ENCODE measurements at places on chromosomes 2 and 18. TPM values are rescaled to one million over a fixed set of nuclear protein-coding genes. Genes with fewer than 3 reads are reported as not detected.

DNA sequence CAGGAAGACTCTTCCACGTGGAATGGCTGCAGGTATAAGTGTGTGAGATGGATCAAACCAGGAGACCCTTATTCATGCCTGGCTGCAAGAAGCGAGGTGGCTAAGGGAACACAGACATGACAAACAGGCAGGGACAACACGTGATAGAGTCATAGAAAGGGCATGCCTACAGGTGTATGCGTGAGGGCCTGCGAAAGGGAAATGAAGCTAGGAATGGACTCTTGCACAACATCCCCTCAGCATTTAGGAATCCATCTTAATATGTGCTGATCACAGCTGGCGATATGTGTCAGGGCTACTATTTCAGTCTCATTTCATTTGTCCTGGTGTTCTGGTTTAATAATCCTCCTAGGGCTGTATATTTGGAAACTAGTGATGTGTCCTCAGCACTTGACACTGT, 291.2 kb downstream of the MYT1L start:
- no peak for DNase-seq

DNA sequence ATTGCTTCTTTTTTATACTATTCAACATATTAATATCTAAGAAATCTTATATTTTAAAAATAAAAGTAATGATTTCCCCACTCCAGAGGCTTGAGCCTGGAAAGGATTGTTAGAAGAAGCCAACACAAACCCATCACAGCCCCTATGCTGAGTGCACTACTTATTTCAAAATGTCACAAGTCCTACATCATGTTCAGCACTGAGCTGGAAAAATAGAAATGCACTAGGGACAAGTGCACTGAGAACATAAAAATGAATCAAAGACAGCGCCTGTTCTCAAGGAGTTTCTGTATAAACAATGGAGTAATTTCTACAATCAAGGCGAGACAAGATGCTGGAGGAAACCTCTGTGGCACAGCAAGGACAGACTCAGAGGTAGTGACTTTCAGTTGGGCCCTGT, 155.0 kb downstream of the TXNL1 start:
- DNase-seq = no peak

The UGT1A4 gene
- not detected for total RNA-seq

DNA sequence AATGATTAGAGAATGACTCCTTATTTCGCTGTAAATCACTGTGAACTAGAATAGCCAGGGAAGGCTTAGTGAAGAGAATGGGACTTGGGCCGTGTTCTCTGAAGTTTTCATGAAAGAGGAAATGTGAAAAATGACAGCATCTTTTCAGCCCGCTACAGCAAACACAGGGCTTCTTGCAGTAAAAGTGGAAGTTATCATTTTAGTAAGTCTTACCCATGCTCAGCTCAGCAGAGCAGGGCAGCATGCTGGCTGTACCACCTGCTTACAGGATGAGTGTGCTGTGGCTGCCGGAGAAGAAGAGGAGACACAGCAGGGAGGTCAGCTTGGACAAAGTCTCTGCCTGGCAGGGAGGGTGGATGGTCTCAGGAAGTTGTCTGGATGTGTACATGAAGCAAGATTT, 300.7 kb upstream of the DLGAP1 start:
- DNase-seq = no peak

GRCh38 chr2:212328136-212328535, 210.5 kb downstream of the ERBB4 start:
- peak; percentile 1 for DNase-seq

- DNase-seq = no peak
Observed at GRCh38 chr18:73577365-73577764, 570.3 kb downstream of the FBXO15 start.

- DNase-seq = no peak
Observed at GRCh38 chr2:190340369-190340768, 3.0 kb upstream of the INPP1 start.

GRCh38 chr2:88232074-88232782, 62.1 kb downstream of the THNSL2 start:
- DNase-seq = no peak

- DNase-seq = peak; percentile 95
Observed at GRCh38 chr2:134375935-134376334, 122.1 kb downstream of the MGAT5 start.

DNA sequence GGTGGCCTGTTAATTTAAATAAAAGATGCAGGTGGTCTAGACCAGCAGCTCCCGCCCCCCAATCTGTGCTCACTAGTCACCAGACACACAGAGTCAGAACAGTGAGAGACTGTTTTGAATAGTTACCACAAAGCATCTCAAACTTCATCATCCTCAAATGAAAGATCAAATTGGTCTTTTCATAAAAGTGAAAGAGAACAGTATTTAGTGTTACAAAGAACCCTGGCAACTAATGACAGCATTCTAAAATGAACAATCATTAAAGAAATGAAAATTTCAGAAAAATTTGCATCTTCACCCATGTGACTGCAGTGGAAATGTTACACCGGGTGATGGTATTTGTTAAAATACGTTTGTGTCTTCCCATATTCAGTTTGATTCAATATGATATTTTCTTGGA, 65.5 kb upstream of the PMAIP1 start:
- DNase-seq = no peak

DNA sequence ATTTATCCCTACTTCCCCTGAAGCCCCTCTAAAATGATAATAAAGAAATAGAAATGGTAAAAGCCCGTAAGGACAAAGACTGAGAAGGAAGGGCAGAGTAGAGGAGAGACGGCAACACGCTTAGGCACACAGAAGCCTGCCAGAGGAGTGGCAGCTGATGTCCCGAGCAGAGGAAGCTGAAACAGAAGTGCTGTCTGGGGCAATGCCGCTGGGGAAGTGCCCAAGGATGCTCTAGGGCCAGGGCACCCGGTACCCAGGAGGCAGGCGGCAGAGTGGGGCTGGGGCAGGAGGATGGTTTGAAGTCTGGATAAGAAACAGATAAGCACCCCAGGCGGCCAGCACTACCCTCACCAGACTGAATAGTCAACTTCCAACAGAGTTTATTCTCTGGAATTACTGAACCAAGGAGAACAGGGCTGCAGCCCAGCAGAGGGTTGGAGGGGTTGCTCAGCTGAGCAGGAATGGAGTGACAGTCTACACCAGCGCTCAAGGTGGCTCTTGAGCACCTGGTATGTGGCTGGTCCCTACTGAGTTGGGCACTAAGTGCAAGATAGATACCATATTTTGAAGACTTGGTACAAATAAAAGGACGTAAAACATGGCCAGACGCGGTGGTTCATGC, 22.4 kb downstream of the TMEM37 start:
- no peak for DNase-seq

DNA sequence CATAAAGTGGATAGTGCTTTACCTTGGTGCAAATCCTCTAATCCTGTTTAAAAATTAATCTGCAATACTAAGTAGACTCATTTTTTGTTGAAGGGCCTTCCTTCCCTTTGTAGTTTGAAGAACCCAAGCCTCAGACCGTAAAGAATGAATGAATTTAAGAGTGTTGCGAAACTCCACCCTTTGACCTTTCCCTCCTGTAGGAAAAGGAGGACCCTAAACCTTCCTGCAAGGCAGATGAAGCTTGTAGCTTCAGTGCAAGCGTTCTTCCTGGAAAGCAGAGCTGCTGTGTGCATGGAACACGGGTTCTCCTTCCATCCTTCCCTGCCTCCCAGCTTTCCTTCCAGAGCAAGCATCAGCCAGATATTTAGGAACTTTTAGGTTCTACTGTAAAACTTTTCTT, 1.7 kb downstream of the IMPA2 start:
- DNase-seq = no peak

DNA sequence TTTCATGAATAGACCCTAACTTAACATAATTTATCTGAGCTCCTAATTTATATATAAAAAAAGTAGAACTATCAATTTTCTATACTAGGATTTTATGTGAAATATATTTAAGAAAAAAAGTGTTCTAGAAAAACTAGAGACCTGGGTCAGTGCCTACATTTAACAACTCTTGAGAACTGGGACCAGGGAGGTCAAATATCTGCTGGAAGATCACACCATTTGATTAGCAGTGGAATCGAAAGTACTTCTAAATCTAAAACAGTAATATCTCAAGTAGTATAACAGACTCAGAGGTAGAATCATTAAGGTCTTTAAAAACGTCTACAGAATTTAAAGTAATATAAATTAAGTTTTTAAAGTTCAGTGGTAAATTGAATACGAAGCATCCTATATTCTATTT, 34.6 kb downstream of the PPP3R1 start:
- DNase-seq = no peak

- peak; percentile 30 for DNase-seq
Observed at GRCh38 chr2:196074631-196075030, 6.0 kb upstream of the DNAH7 start.

- DNase-seq = no peak
Observed at GRCh38 chr2:152423684-152424083, 88.7 kb downstream of the FMNL2 start.

DNA sequence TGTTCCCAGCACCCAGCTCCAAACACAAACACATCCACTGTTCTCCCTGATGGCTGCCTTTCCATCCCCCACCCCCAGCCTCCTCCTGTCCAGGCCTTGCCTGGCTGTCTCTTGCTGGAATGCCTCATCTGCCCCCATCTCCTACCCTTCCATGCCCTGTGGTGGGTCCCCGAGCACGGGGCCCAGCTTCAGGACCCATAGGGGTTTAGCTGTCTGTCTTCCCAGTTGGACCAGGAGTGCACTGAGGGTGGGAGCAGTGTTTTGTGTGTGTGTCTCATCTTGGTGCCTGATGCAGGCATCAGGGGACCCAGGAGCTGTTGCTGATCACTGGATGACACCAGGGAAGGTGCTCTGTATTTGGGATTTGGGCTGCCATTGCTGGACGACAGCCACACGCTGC, 34.5 kb downstream of the GLI2 start:
- DNase-seq = no peak

DNA sequence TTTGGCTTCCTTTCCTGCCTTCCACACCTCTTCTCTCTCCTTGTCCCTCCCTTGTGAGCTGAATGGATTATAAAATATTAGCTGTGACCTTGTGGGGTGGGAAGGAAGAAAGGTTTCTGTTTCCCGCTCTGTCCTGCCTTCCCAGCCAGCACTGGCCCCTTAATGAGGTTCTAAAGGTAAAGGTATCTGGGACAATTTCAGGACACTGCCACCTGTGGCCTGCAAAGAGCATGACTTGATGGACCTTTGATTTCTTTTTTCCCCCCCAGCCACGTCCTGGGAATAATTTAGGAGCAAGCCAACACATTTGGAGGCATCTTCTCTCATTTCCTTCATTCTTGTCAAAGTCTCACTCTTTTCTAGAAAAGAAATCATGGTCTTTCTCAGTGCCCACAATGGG, 246.7 kb upstream of the EPAS1 start:
- DNase-seq = no peak

DNA sequence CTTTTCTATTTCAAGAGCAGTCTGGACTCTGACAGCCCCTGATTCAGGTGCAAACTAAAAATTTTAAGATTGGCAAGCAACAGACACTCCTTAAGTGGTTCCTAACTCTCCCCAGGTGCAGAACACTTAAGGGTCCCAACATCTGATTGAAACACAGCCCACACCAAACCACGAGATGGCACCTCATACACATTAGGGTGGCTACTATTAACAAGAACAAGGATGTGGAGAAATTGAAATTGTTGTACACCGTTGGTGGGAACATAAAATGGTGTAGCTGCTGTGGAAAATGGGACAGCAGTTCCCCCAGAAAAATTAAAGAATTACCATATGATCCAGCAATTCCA, 82.3 kb downstream of the POLR1A start:
- no peak for DNase-seq

DNA sequence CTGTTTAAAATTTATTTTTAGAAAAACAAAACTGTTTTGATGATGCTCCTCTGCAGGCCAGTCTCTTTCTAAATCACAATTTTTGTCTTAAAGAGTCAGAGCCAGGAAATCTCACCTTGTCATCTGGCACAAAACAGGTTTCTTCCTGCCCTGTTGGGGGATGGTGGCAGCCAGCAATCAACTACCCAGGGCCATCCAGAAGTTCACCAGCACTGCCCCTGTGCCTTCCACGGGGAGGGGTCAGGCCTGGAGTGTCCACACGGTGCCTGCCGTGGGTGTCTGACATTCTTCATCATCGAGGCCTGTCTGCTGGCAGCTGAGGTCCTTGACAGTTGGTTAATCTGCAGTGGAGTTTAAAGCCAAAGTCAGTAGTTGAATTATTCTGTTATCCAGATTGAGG, 40.0 kb upstream of the BMP10 start:
- DNase-seq = no peak

GRCh38 chr2:158729451-158729850, 65.7 kb upstream of the DAPL1 start:
- no peak for DNase-seq

DNA sequence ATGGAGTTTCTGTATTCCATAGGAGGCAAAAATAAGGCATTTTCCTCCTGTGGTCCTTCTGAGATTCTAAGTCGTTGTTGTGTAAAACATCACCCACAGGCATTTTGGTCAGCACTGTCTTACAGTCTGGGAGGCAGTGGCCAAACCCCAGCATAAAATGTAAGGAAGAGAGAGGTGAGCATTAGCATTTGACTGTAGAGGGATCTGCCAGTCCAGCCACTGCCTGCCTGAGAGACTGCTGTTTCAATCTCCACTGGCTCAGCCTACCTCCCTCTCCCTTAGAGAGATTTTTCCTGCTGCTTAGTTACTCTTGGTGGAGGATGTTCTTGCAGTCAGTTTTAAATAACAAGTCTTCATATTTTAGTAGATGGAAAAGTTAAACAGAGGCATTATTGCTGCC, 77.0 kb downstream of the ARHGEF33 start:
- DNase-seq = no peak

DNA sequence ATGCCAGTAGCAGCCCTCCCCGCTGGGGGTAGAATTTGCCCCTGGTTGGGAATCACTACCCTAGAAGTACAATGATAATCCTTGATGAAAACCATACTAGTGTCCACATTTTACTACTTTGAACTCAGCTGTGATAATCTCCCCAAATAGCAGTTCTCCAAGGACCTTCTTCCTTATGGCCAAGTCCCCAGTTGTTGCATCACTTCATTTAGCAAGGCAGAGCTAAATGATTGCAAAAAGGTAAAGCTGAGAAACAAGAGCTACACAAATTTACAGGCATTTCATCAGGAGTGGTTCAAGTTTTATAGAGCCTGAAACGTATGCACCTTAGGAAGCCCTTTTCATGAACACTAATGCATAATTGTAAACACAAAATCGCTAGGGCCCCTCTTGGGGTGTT, 44.9 kb upstream of the REL start:
- no peak for DNase-seq

DNA sequence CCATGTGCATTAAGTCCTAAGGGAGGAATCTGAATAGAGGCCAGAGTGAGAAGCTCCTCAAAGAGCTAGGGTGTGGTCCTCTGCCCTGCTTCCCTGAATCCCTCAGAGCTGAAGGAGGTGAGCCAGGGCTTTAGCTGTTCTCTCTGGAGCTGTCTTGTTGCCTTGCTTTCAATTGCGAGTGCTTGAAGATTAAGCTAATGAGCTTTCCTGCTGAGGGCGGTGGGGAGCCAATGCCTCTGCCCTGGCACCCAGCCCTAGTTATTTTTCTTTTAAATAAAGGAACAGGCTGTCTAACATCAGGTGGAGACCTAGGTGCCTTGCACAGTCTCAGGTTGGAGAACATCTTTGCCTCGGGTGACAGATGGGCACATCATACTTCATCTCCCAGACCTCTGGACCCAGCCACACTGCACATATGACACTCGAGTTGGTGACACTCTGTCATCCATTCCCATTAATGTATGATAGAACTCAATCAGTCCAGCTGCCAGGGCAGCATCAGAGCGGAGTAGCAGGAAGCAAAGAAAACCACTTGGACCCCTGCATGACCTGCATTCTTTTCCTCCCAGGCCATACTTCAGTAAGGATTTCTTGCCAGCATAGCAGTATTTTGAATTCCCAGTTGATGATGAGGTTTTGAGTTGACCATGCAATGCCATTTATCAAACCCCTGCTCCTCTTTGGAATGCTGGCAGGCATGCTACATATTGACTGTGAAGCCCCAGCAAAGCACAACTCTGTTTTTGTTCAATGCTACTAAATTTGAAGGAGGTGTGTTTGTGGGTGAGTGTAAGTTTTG, 292.7 kb downstream of the RNF144A start:
- DNase-seq = no peak

All from fibroblast of villous mesenchyme (primary cell).